ENCODE measurements at places on chromosomes 11 and 22. TPM values are rescaled to one million over a fixed set of nuclear protein-coding genes. Genes with fewer than 3 reads are reported as not detected.

- peaks cover 11% of the 10 kb centered on the region for H3K36me3 ChIP-seq
- no peak overlapping the region for H3K27ac ChIP-seq
- H3K4me3 ChIP-seq = peak overlapping the region; percentile 77
- no peak for DNase-seq
- H3K27me3 ChIP-seq = peaks cover 30% of the 10 kb centered on the region
These were observed 670 bp downstream of the MAPK8IP1 start for GRCh38 chr11:45885921-45886721.

The C11orf87 gene
- total RNA-seq = under 0.01 TPM

The ANKK1 gene
- total RNA-seq = not detected

GRCh38 chr11:66333896-66334604 is 2.2 kb downstream of the RIN1 start:
- no peaks in the 10 kb centered on the region for H3K27me3 ChIP-seq
- no peak overlapping the region for H3K4me3 ChIP-seq
- no peak for DNase-seq
- H3K27ac ChIP-seq = no peak overlapping the region
- peaks cover 23% of the 10 kb centered on the region for H3K4me1 ChIP-seq

DNA sequence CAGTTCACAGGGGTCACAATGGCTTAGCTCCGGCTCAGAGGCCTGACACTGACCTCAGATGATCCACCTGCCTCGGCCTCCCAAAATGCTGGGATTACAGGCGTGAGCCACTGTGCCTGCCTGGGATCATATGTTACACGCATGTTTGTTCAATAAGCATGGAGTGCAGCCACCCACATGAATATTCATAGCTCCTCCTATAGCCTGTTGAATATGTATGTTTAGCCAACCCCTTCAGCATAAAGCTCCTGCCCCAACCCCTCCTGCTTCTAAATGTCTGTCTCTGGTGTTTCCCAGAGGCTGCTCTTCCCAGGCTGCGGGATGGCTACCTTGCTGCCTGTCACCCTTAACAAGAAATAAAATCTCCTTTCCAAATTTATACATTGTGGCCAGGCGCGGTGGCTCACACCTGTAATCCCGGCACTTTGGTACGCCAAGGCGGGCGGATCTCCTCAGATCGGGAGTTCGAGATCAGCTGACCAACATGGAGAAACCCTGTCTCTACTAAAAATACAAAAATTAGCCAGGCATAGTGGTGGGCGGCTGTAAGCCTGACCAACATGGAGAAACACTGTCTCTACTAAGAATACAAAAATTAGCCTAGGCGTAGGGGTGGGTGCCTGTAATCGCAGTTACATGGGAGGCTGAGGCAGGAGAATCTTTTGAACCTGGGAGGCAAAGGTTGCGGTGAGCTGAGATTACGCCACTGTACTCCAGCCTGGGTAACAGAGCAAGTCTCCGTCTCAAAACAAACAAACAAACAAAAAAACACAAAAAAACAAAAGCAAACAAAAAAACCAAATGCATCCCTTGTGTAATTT is 1.1 kb upstream of the APOBEC3F start:
- peaks cover 3% of the 10 kb centered on the region for H3K4me1 ChIP-seq
- no peak overlapping the region for H3K27ac ChIP-seq

DNA sequence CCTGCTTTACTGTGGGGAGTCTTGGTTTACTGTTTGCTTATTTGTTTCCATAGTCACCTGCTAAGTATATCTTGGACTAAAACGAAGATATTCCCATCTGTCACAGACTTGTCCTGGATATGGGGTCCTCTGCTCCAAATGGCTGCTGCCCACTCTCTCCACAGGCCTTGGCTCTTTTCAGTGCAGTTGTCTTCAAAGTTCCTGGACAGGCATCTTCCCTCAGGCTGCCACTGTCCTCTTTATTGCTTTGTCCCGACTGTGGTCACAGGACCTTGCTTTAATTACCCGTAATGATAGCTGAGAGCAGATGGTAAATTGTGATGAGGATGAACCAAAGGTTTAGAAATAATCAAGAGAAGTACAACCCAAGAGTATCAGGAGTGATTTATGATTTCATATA is 713.9 kb upstream of the CCDC179 start:
- H3K36me3 ChIP-seq = no peaks in the 10 kb centered on the region
- H3K27ac ChIP-seq = no peak overlapping the region
- no peak for DNase-seq
- H3K4me3 ChIP-seq = no peak overlapping the region
- H3K4me1 ChIP-seq = peaks cover 6% of the 10 kb centered on the region
- no peaks in the 10 kb centered on the region for H3K27me3 ChIP-seq

- no peaks in the 10 kb centered on the region for H3K36me3 ChIP-seq
- DNase-seq = no peak
- no peak overlapping the region for H3K4me3 ChIP-seq
These were observed 29.4 kb downstream of the IFT27 start for GRCh38 chr22:36746375-36746970.

The MRPL21 gene
- 19.2 TPM for total RNA-seq

DNA sequence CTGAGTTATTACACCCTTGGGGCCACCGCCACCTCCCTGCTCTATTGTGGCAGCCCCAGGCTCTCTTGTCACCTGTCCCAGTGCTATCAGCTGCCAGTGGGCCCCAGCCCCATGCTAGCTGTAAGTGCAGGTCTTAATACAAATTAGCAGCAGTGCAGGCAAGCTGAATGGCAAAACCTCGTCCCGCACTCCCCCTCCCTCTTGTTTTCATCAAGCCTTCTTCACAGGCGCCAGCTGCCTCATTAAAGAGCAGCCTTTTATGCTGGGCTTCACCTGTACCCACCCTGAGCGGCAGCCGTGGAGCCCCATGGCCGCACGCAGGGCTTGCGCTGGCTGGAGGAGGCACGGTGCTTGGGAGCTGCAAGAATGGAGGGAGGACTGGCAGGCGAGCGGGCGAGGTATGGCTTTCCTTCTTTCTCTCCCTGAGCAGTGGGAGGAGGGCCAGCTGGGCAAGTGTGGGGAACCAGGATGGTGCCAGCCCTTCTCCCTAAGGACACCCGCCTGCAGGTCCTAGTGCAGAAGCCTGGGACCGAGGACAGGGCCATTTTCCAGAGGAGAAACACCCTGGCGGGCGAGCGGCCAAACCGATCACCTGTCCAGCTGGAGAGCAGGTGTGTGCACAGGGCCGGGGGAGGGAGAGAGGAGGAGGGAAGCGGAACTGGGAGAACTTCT is 70.7 kb downstream of the FLI1 start:
- no peak overlapping the region for H3K4me3 ChIP-seq
- peaks cover 14% of the 10 kb centered on the region for H3K4me1 ChIP-seq
- no peak for DNase-seq

- no peaks in the 10 kb centered on the region for H3K36me3 ChIP-seq
- peak; percentile 54 for DNase-seq
- H3K27me3 ChIP-seq = no peaks in the 10 kb centered on the region
These were observed 47.9 kb downstream of the OSBP2 start for GRCh38 chr22:30742291-30743256.

The AKIP1 gene
- total RNA-seq = 27.8 TPM

The KDM4E gene
- total RNA-seq = not detected

The CYP2D6 gene
- under 0.01 TPM for total RNA-seq

GRCh38 chr22:26556904-26557303 is 33.0 kb downstream of the TPST2 start:
- no peak for DNase-seq
- no peaks in the 10 kb centered on the region for H3K27me3 ChIP-seq
- H3K4me1 ChIP-seq = peaks cover 14% of the 10 kb centered on the region
- no peaks in the 10 kb centered on the region for H3K36me3 ChIP-seq
- no peak overlapping the region for H3K27ac ChIP-seq
- no peak overlapping the region for H3K4me3 ChIP-seq

The DKK3 gene
- total RNA-seq = 453 TPM

- H3K36me3 ChIP-seq = no peaks in the 10 kb centered on the region
- no peak for DNase-seq
- H3K27me3 ChIP-seq = no peaks in the 10 kb centered on the region
- no peak overlapping the region for H3K4me3 ChIP-seq
- no peaks in the 10 kb centered on the region for H3K4me1 ChIP-seq
- no peak overlapping the region for H3K27ac ChIP-seq
These were observed 208.4 kb downstream of the NXPE2 start for GRCh38 chr11:114886644-114887265.

The TRIM29 gene
- not detected for total RNA-seq

DNA sequence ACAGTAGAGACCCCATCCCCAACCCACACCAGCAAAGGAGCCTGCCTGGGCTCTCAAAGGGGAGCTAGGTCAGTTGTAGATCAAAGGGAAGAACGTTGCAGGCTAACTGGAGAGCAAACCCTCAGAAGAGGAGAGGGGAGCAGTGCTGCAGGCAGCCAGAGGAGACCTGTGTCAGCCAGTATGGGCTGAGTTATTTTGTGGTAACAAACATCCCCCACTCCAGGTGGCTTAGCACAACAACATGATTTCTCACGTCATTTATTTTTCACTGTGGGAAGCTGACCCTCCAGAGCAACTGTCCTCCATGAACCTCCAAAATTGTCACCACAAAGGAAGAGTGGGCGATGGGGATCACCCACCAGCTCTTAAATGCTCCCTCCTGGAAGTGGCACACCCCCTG is 19.8 kb upstream of the SHANK2 start:
- no peak for DNase-seq
- H3K27ac ChIP-seq = no peak overlapping the region
- H3K4me1 ChIP-seq = peaks cover 8% of the 10 kb centered on the region
- H3K36me3 ChIP-seq = no peaks in the 10 kb centered on the region

The UVRAG gene
- 12.8 TPM for total RNA-seq

The MMP12 gene
- not detected for total RNA-seq

GRCh38 chr22:30694171-30694639 is 469 bp upstream of the OSBP2 start:
- H3K4me3 ChIP-seq = peak overlapping the region; percentile 61
- DNase-seq = peak; percentile 35
- no peaks in the 10 kb centered on the region for H3K36me3 ChIP-seq
- H3K4me1 ChIP-seq = peaks cover 3% of the 10 kb centered on the region
- H3K27me3 ChIP-seq = no peaks in the 10 kb centered on the region

DNA sequence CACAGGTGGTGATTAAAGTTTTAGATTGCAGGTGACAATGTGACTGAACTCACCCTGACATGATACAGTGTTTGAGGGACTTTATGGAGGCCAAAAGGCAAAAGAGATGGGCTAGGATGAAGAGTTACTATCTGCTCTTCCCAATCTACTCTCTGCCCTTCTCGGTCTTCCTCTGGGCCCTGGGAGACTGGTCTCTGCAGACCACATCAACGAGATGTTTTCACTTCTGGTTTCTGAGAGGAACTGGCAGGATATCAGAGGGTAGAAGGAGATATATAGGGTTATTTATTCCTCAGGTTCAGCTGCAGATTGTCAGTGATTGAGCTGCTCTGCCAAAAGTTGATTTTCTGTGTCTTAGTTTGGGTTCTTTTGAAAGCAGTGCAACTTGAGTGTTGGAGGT is 32.4 kb upstream of the CD44 start:
- H3K4me1 ChIP-seq = peaks cover 11% of the 10 kb centered on the region
- no peaks in the 10 kb centered on the region for H3K27me3 ChIP-seq
- no peaks in the 10 kb centered on the region for H3K36me3 ChIP-seq
- no peak for DNase-seq

GRCh38 chr11:84408946-84409411 is 1122.8 kb upstream of the CCDC90B start:
- no peaks in the 10 kb centered on the region for H3K4me1 ChIP-seq
- no peak overlapping the region for H3K27ac ChIP-seq
- DNase-seq = no peak
- H3K36me3 ChIP-seq = no peaks in the 10 kb centered on the region
- no peak overlapping the region for H3K4me3 ChIP-seq

- H3K4me3 ChIP-seq = peak overlapping the region; percentile 37
- H3K36me3 ChIP-seq = no peaks in the 10 kb centered on the region
- H3K4me1 ChIP-seq = no peaks in the 10 kb centered on the region
- peak overlapping the region; percentile 5 for H3K27ac ChIP-seq
These were observed 144.6 kb downstream of the NECTIN1 start for GRCh38 chr11:119584193-119585042.

GRCh38 chr11:104609311-104610085 is 288.8 kb downstream of the CASP12 start:
- no peak overlapping the region for H3K27ac ChIP-seq
- no peak overlapping the region for H3K4me3 ChIP-seq
- DNase-seq = peak; percentile 75
- no peaks in the 10 kb centered on the region for H3K36me3 ChIP-seq
- H3K27me3 ChIP-seq = no peaks in the 10 kb centered on the region

DNA sequence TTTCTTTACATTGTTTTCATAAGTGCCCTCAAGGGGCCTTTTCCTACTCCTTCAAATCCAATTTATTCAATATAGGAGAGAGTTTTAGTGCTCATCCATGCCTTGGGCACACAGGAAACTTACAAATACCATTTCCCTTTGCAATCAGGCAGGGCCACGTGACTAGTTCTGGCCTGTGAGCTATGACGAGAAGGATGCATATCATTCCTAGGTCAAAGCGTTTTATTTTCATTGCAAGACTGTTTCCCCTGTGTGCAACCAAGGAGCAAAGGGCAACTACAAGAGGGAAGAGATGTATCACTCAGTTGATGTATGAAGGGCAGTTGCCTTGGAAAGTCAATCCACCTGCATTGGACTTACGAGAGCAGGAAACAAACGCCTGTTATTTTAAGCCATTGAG is 1.9 kb upstream of the TRAF6 start:
- no peaks in the 10 kb centered on the region for H3K4me1 ChIP-seq
- peaks cover 2% of the 10 kb centered on the region for H3K27me3 ChIP-seq
- H3K27ac ChIP-seq = no peak overlapping the region
- H3K36me3 ChIP-seq = no peaks in the 10 kb centered on the region
- peak; percentile 27 for DNase-seq
- H3K4me3 ChIP-seq = no peak overlapping the region

The MYEOV gene
- total RNA-seq = 6.8 TPM

DNA sequence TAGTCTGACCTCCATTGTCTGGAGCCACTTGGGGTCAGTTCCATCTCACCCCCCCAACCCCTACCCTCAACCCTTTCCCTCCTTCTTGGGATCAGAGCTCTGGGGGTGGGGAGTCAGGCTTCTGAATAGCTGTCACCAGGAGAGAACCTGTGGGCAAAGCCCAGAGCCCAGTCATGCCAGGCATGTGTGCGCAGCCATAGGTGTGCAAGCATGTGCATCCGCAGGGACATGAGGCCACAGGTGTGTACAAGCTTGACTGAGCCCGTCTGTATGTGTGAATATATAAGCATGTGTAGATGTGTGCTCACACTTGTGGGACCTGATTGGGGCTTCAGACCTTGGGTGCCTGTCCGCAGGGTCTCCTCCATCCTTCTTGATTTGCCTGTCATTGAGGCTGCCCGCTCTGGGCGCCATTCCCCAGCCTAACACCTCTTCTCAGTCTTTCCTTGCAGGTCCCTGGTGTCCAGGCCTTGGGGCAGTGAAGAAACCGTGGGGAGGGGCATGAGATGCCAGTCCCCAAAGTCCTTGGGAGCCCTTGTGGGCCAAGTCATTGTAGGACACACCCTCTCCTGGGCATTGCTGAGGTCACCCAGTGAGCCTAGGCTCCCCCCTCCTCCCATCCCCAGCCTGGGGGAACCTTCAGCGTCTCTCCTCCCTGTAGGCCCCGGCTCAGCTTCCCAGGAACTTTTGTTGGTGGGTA is 9.0 kb downstream of the ATG16L2 start:
- no peak for DNase-seq
- H3K4me1 ChIP-seq = peaks cover 8% of the 10 kb centered on the region
- no peaks in the 10 kb centered on the region for H3K27me3 ChIP-seq
- no peaks in the 10 kb centered on the region for H3K36me3 ChIP-seq
- no peak overlapping the region for H3K4me3 ChIP-seq

Measured in IMR-90 (cell line).